GM12892 (cell line): ENCODE measurements at places on chromosomes 1 and 21.

GRCh38 chr1:58746757-58747156 is 37.1 kb downstream of the JUN start:
- no peak for DNase-seq

DNA sequence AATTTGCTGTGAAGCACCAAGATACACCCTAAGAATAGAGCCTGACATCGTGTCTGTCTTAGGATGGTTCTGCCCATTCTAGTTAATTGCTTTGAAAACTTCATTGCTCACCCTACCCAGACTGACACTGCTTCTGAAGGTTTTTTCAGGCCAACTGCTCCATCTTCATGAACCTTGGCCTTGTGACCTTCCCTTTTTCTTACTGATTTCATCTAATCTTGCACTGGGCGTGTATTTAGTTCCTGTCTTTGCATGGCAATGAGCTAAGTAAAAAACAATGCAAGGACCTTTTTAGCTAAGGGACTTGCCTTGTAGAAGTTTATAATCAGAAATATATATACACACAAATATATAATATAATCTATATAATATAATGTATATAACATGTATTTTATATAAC is 108.0 kb downstream of the PBX1 start:
- no peak for DNase-seq

DNA sequence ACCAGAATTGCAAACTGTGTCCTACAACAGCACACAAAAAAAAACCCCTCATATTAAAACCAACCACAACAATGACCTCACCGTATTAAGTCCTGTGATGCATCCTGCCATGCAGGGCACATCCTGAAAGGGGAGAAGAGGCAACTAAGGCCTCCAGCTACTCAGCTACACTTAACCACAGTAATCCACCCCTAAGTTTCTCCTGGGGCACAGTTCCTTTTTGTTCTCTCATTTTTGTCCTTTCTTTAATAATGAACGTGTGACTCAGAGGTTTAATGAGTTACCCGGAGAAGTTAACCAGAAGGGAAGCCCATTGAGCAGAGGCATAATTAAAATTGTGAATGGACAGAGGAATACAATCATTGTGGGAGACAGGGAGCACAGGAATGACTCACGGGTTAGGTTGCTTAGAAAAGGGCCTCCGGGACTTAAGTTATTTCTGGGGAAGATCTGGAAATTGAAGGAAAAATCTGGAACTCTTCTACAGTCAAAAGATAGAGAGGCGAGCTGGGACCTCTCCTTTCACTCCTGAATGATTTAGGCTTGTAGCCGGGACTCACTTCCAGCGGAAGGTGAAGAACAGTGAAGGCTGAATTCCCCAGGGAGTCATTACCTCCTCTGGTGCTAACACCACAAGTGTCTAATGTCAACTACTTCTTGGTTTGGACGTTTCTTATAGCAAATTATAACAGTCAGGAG is 36.9 kb upstream of the HIVEP3 start:
- DNase-seq, result no peak

DNA sequence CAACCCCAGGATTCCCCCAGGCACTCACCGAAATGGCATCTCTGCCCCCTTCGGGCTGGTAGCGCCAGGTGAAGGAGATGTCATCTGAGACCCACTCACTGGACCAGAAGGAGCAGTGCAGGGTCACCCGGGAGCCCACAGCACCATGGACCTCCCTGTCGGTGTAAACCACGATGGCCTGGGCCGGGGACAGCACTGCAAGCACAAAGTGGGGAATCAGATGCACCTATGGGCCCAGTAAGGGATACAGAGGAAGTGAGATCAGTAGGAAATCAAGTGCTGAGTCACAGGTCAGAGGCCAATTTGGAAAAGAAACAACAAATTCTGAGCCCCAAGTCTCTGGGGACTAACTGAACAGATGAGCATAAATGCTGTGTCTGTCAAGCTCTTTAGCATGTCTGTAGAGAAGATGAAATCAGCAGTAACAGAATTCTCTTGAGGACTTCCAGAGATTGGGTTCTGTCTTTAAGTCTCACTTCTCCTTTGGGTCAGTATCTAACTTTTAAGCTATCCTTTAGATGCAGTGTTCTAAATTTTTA is 2.5 kb downstream of the MPZ start:
- DNase-seq, result no peak

DNA sequence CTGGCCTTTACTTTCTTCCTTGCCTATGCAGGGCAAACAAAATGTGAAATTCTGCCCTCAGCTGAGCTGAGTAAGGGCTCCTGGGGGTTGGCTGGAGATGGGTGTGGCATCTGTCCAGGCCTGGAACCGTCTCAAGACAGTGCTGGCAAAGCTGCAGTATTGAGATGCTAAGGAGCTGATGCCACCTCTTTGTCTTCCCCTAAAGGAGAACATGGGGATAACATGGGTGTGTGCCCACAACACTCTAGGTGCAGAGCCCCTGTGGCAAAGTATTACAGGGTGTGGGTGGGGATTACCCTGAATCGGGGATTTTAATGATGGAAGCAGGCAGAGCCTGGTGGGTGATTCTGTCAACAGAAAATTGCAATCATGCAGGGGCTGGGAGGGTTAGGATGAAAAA is 2.5 kb upstream of the ST3GAL3 start:
- no peak for DNase-seq
